Sigmoid colon (tissue), 7 donors: ENCODE measurements at places on chromosomes 1 and 21. TPM values are rescaled to one million over a fixed set of nuclear protein-coding genes. Genes with fewer than 3 reads are reported as not detected.

DNA sequence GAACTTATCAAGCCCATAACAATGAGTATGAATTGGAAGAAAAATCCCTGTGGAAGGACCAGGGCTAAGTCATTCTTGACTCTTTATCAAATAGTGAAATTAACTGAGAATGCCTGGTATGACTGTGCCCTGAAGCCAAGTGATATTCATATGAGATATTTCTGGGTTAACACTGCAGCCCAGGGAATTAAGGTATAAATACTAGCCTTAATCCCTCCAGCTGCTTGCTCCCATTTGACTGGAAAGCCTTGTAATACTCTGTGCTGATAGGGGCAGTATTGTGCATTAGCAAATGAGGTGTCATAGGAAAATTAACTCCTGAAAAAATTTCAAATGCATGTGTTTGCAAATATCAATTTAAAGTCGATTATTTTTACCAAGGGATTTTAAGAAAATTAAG, 568.8 kb downstream of the LMO4 start:
- no peak overlapping the region for H3K27ac ChIP-seq
- no peaks in the 10 kb centered on the region for H3K36me3 ChIP-seq
- no peaks in the 10 kb centered on the region for H3K27me3 ChIP-seq
- no peak overlapping the region for H3K4me3 ChIP-seq
- DNase-seq = no peak

- no peak for DNase-seq
- H3K4me3 ChIP-seq = no peak overlapping the region
- no peaks in the 10 kb centered on the region for H3K36me3 ChIP-seq
- no peaks in the 10 kb centered on the region for H3K4me1 ChIP-seq
- H3K27me3 ChIP-seq = no peaks in the 10 kb centered on the region
- H3K27ac ChIP-seq = no peak overlapping the region
Observed at GRCh38 chr1:116487031-116487430, 83.8 kb downstream of the CD58 start.

GRCh38 chr1:117678246-117678977, 72.6 kb downstream of the TENT5C start:
- H3K4me1 ChIP-seq = peaks cover 39% of the 10 kb centered on the region
- no peak for DNase-seq
- no peak overlapping the region for H3K4me3 ChIP-seq

GRCh38 chr1:164433141-164433817, 125.7 kb upstream of the PBX1 start:
- DNase-seq = no peak
- no peaks in the 10 kb centered on the region for H3K4me1 ChIP-seq
- H3K27ac ChIP-seq = no peak overlapping the region
- no peak overlapping the region for H3K4me3 ChIP-seq
- no peaks in the 10 kb centered on the region for H3K36me3 ChIP-seq

GRCh38 chr1:197850042-197850441, 52.4 kb upstream of the C1orf53 start:
- no peak overlapping the region for H3K4me3 ChIP-seq
- H3K4me1 ChIP-seq = no peaks in the 10 kb centered on the region
- no peak for DNase-seq
- H3K36me3 ChIP-seq = no peaks in the 10 kb centered on the region
- no peaks in the 10 kb centered on the region for H3K27me3 ChIP-seq
- no peak overlapping the region for H3K27ac ChIP-seq

- H3K27ac ChIP-seq = no peak overlapping the region
- H3K4me3 ChIP-seq = no peak overlapping the region
- DNase-seq = no peak
- H3K27me3 ChIP-seq = no peaks in the 10 kb centered on the region
Observed at GRCh38 chr1:107547363-107548155, 406.7 kb downstream of the NTNG1 start.

DNA sequence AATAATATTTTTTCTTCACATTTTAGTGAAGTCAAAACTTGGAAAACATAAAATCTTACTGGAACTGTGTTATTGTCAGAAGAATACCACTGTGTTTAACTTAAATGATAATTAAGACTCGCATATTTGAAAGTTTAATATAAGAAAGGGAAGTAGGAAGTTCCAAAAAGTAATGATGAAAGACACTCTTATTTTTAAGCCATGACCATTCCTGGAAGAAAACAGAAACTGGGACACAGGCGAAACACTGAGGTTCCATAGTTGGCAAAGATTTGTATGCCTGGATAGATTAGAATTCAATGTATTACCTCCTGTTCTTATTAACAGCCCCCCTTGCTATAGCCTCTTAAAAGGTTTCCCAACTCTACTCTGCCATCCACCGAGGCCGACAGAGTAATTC, 271.2 kb downstream of the DPYD start:
- no peak overlapping the region for H3K27ac ChIP-seq
- H3K4me3 ChIP-seq = no peak overlapping the region
- no peaks in the 10 kb centered on the region for H3K36me3 ChIP-seq
- H3K27me3 ChIP-seq = no peaks in the 10 kb centered on the region
- DNase-seq = no peak
- no peaks in the 10 kb centered on the region for H3K4me1 ChIP-seq

GRCh38 chr1:224670506-224670905, 54.4 kb downstream of the CNIH3 start:
- no peaks in the 10 kb centered on the region for H3K36me3 ChIP-seq
- no peak overlapping the region for H3K27ac ChIP-seq
- H3K4me1 ChIP-seq = no peaks in the 10 kb centered on the region
- H3K4me3 ChIP-seq = no peak overlapping the region
- H3K27me3 ChIP-seq = no peaks in the 10 kb centered on the region

GRCh38 chr1:173868266-173869020, at the start of gene ZBTB37:
TSS of gene ZBTB37 (plus strand) at chr1:173868380. CDS start at chr1:173870226, 1,846 bp downstream.
- H3K36me3 ChIP-seq = peaks cover 24% of the 10 kb centered on the region
- H3K27me3 ChIP-seq = no peaks in the 10 kb centered on the region
- H3K4me3 ChIP-seq = peak within 1 kb of the TSS; percentile 96
- DNase-seq = peak; percentile 91
- peaks cover 18% of the 10 kb centered on the region for H3K4me1 ChIP-seq
- H3K27ac ChIP-seq = peak within 1 kb of the TSS; percentile 95

Gene CA6
- total RNA-seq = not detected

Gene PKP1
- not detected for total RNA-seq

Gene SLC2A5
- 6.1 TPM for total RNA-seq

Gene GUCA2B
- not detected for total RNA-seq

Gene CD247
- total RNA-seq = 1.8 TPM
